Pons (tissue), 1 donor: ENCODE measurements at places on chromosomes 1 and 21.
A peak's percentile ranks its signal among the peaks of the same experiment; 100 is the strongest.

DNA sequence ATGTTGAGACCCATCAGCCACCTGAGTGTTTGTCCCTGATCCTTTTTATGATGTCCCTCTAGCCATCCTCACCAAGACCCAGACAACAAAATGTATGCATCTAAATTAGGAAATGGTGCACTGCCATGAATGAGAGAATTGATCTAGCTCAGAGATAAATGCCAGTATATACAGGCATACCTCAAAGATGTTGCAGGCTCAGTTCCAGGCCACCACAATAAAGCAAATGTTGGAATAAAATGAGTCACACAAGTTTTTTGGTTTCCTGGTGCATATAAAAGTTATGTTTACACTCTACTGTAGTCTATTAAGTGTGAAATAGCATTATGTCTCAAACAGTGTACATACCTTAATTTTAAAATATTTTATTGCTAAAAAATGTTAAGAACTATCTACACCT is 63.9 kb downstream of the CHIA start:
- no peak for DNase-seq

DNA sequence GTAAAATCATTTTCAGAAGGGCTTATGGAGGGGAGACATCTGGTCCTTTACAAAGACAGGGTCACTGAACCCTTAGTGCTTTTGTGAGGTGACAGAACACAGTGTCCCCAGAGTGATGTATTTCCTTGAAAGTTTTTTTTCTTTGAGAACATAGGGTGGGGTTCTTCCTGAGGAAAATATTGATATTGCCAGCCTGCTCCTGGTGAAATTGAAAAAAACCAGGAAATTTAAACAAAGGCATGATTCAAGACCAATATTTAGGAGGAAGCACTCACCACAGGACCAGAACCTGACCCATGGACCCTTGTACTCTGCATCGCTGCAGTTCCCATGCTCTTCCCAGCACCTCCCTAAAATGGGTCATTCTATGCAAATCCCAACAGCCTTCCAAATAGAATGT is 63.7 kb downstream of the ST6GALNAC3 start:
- DNase-seq, result no peak

DNA sequence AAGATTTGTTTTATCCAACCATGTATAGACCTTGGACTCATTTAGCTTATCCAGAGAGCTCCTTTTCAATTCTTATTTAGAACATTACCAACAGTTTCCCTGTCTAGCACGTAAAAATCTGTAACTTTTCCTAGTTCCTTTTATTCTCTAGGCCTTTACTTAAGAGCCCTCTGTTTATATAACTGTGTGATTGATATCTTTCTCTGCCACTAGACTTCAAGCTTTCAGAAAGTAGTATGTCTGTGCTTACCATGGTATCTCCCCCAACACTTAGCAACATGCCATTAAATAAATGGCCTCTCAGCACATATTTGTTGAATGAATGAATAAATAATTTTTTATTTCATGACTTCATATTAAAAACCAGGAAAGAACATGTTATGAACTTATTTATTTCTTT is 209.4 kb downstream of the PTPRC start:
- DNase-seq, result no peak

DNA sequence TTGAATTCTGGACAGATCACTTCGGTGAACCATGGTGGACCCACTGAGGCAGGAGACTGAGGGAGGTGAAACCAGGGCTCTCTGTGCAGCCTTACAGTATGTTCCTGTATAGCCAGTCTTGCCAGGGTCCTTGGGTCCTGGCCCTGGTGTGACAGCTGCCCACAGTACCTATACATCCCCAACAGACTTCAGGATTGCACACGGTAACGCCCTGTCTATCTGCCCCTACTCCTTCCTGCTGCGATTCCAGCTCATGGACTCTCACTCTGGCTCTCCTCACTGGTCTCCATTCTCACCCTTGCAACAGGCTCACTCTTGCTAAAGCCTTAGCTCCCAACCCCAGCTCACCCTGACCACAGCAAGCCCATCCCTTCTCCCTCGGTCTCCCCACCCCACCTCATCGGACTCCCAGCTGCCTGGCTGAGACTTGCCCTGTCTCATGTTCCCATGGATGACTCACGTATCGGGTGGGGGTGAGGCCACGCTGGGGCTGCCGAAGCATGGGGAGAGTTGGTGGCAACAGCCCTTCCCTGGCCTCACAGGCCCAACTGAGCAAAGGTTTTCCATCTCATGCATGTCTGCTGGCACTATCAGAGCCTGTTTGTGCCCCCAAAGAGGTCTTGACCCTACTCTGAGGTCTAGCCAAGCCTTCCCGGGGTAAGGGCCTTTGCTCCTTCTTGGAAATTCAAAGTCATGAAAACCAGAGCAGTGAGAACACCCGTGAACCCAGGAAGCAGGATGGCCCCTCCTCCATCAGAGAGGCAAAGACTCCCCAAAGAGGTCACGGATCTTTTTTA is 7.1 kb downstream of the PHLDA3 start:
- peak; percentile 58 for DNase-seq

DNA sequence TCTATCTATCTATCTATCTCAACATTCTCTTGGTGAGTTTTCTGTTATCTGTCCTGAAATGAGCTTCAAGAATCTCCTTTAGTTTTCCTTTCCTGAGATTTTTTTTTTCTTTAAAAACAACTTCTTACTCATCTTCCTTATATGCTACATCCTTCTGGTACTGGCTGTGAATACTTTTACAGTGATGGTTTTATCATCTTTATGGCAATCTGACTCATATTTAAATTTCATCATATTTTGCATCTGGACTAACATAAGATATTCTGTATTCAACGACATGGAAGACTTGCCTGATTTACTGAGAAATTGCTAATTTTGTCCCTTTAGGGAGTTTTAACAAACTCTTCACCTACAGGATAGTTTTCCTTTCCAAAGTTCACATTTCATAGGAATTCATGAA is 33.0 kb downstream of the PDE4B start:
- DNase-seq, result no peak

- no peak for DNase-seq
Measured at GRCh38 chr1:29162476-29163138, 19.1 kb downstream of the SRSF4 start.

- DNase-seq, result no peak
Measured at GRCh38 chr1:16023050-16023653, 1.3 kb downstream of the CLCNKA start.

- DNase-seq, result no peak
Measured at GRCh38 chr1:16409536-16410152, 27.6 kb downstream of the SPATA21 start.
